COLO829 (cell line): ENCODE measurements at places on chromosomes 3 and 15.

GRCh38 chr3:178629430-178630178 lies 93.4 kb downstream of the KCNMB2 start:
- no peak for DNase-seq

- DNase-seq, result no peak
These were observed 417.1 kb downstream of the TAFA4 start for GRCh38 chr3:68515237-68515636.

- no peak for DNase-seq
These were observed 20.7 kb downstream of the PLEKHO2 start for GRCh38 chr15:64862408-64862807.

DNA sequence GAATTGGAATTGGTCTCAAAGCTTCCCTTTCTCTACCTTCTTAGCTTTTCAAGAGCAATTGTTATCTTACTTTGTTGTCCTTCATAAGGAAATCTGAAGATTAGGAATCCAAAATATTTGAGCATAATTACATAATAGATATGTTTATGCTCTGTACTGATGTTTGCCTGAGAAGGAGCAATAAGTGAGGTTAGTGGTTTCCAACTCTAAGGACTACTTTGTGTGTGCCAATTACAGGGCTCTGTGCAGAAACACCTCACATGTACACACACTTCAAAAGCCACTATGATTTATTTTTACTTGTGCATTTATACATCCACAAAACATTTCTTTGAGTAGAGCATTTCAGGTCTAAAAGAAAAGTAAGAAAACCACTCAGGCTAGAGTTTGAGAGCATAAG lies 49.9 kb downstream of the MME start:
- DNase-seq, result no peak

DNA sequence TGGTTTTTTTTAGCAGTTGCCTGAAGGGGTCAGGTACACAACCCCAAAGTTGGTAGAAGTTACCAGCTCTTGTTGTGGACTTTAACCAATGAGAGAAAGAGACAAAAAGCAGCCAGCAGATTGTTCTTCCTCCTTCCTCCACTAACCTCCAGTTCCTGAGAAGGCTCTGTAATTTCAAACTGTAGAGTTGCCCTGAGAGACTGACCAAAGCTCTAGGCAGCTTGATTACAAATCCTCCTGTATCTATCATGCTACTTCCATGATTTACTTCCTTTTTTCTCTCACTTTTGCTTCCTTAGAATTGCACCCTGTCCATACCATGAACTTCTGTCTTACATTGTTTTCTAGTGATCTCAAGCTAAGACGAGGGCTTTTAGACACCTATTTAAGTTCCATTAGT lies 29.2 kb downstream of the NSUN3 start:
- no peak for DNase-seq

DNA sequence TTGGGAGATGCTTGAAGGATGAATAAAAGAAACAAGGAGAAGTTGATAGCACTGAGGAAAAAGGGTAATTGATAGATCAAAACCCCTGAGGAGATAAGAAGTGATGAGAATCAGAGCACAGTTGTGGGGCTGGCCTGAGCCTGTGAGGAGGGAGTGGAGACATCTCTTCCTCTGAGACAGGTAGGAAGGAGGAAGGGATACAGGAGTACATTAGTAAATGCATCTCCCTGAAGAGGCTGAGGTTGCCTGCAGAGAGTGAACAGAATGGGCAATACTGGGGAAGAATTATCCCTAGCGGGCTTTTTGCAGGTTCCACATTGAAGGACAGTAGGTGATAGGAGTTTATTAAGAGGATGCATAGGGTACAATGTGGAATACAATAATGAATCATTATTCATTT lies 17.3 kb upstream of the SCAMP5 start:
- no peak for DNase-seq

DNA sequence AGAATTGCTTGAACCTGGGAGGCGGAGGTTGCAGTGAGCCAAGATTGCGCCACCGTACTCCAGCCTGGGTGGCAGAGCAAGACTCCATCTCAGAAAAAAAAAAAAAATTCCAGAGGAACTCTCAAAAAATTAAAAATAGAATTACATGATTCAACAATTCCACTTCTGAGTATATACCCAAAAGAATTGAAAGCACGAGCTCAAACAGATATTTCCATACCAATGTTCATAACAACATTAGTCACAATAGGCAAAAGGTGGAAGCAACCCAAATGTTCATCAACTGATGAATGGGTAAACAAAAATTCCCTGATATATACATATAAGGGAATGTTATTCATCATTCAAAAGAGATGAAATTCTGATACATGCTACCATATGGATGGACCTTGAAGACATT lies 16.9 kb upstream of the MORF4L1 start:
- DNase-seq, result no peak

DNA sequence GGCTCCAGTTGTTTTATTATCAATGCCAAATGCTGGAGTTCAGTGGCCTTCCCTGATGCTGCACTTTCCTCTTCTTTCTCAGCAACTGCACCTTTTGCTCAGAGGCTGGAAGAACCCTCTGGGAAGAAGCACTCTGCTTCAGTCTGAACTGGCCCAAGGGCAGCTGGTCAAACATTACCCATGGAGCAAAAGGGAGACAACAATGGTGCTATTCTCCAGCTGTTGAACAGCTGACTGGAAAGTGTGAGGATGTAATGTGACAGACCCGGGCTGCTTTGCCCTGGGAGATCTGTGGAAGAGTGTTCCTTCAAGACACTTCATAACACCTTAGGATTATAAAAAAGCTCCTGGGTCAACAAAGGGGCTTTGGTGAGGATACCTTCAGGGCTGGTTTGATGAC lies 84.9 kb downstream of the EPHB1 start:
- peak; percentile 19 for DNase-seq

GRCh38 chr3:110272525-110272924 lies 799.1 kb upstream of the NECTIN3 start:
- DNase-seq, result no peak

GRCh38 chr3:195113048-195113447 lies 157.9 kb downstream of the XXYLT1 start:
- no peak for DNase-seq

GRCh38 chr3:46006238-46007032 lies 10.8 kb upstream of the FYCO1 start:
- DNase-seq, result no peak

DNA sequence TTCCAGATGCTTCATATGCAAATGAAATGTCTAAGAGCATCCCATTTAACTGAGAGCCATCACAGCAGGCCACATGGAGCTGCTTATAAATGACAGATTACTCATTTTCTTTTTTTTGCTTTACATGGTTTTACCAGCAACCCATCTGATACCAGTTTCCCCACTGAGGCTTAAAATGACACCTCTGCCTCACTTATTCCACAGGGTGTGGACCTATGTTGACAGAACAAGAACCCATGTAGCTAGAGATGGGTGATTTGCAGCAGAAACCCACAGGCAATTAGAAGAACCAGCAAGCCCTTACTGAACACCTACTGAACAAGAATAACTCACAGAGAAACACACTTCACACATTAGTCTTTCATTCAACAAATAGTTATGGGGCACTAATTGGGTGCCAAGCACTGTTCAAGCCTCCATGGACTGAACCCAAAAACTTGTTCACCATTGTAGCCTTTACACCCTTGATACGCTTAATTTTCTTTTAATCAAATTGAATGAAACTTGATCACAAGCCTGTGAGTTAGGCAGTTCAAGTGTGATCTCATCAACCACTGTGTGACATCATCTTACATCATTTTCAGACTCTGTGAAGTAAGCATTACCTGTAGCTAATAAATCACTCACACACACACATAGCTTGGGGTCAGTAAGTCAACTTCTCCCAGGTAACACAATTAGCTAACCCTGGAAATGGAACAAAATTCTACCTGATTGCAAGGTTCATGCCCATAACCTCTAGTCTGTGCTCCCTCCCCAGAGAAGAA lies 45.4 kb downstream of the MAGI1 start:
- DNase-seq, result no peak

GRCh38 chr3:129424185-129424841 lies 4.1 kb downstream of the EFCAB12 start:
- no peak for DNase-seq

DNA sequence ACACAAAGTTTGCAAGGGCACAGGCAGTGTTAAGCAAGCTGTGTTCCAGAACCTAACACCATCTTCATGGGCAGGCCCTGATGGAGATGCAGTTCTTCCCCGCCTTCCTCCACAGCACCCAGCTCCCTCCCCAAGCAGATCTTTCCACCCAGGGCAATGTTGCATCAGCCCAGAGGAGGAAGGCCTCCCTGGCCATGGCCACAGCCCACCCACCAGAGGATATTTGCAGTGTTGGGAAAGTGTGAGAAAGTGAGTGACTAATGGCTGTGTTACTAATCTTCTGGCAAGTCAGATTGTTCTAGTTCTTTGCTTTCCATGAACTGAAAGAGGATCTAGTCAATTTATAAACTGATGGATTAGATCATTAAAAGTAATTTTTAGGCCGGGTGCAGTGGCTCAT lies 42.0 kb upstream of the ATP10A start:
- DNase-seq, result no peak

- DNase-seq, result no peak
These were observed 7.9 kb downstream of the POPDC2 start for GRCh38 chr3:119652306-119653033.

DNA sequence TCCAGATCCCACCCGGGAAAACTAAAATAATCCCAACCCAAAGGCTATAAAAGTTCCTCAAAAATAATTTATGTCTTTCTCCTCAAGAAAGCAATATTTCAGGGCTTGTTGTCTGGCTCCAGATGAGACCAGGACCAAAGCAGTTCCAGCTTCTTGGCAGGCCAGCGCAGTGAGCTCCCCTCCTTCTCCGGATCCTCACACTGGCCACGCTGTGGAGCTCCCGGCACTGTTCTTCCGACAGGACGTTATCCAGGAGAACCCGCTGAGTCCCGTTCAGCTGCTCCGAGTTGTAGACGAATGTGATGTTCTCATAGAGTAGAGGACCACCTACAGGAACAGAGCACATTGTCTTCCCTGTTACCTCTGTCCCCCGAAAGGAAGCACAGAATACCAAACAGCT lies 146.3 kb downstream of the P3H2 start:
- no peak for DNase-seq

DNA sequence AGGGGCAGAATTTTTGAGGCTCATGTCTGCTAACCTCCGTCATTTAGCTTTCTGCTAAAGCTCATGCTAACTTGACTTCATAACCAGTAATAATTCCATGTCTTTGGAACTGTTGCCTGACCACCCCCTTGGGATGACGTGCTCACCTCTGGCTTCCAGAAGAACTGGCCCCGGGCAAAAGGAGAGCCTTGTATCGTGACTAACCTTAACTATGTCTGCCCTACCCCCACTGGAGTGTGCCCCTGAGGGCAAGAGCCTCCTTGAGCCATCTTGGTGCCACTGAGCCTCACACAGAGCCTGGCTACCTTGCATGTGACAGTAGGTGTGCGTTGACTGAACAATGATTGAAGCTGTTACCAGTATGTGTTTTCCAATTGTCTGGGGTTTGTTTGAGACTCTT lies 4.7 kb downstream of the LRRK1 start:
- no peak for DNase-seq

DNA sequence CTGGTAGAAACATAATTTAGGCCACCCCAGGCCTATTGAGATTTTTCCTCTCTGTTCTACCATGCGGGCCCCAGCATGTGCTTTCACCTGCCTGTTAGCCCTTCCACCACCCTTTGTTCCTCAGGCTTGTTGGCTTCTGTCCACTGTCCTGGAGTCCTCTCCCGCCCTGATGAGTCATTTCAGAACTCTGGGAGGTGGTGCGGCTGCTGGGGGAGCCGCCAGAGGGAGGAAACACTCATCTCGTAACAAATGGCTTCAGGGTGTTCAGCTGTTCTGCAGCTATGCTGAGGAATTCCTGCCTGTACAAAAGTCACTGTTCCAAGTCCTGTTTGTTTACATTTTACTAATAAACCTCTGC lies 36.3 kb downstream of the LRTM1 start:
- DNase-seq, result peak; percentile 73

GRCh38 chr3:11335056-11335608 lies 62.9 kb downstream of the ATG7 start:
- DNase-seq, result peak; percentile 48

- no peak for DNase-seq
These were observed 420.3 kb upstream of the CFAP20DC start for GRCh38 chr3:59469948-59470723.

- no peak for DNase-seq
These were observed 315.3 kb upstream of the UBE2E2 start for GRCh38 chr3:22887664-22888291.

DNA sequence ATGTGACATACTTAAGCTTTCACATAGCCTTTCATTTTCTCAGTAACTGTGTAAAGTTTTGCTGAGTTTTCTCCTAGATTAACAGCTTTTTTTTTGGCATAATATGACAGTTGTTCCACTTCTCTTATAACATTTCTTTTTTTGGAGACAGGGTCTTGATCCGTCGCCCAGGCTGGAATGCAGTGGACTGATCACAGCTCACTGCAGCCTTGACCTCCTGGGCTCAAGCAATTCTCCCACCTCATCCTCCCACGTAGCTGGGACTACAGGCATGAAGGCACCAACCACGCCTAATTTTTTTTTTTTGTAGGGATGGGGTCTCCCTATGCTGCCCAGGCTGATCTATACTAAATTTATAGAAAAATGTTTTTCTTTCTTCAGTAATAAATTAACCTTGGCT lies 30.1 kb downstream of the DLG1 start:
- no peak for DNase-seq

DNA sequence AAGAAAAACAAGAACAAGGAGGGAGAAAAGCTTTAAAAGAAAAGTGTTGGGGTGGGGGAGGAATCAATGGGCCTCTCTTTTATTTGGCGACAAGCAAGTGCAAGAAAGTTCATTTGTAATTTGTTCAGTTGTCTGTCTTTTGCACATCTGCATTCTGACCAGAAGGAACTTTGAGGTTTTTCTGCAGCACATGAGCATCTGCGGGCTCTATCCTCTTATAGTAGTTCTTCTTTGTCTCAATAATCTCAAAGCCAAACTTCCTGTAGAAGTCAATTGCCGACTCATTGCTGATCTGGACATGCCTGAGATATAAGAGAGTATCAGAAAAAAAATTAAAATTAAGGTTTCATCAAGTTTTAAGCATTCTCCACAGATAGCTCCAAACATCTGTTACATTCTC lies 24.4 kb downstream of the NAA50 start:
- no peak for DNase-seq
